ENCODE measurements at places on chromosomes 1 and 21.

DNA sequence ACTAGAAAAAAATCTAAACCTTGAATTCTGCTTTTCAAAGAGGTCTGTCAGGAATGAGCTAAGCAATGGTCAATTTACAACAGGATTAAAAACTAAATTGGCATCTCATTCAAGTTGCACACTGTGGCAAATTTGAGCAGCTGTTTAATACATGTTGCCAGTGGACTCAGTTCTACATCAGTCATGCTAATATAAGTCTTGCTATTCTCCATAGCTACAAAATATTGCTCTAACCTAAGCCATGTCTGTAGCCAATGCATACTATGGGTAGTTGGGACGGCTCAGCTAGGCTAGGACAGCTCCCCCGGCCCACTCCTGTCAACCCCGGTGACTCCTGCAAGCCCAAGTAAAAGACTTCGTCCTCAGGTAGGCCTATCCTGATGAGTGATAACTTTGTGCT, 10.9 kb upstream of the VAV3 start:
- no peak for DNase-seq

- peak; percentile 12 for DNase-seq
These were observed 131.8 kb upstream of the SGIP1 start for GRCh38 chr1:66402194-66402593.

GRCh38 chr1:113899111-113899510, 5.5 kb downstream of the AP4B1 start:
- no peak for DNase-seq

GRCh38 chr1:75841421-75841820, 44.7 kb downstream of the MSH4 start:
- DNase-seq = no peak

GRCh38 chr1:37177230-37177864, 143.0 kb upstream of the GRIK3 start:
- DNase-seq = peak; percentile 44

DNA sequence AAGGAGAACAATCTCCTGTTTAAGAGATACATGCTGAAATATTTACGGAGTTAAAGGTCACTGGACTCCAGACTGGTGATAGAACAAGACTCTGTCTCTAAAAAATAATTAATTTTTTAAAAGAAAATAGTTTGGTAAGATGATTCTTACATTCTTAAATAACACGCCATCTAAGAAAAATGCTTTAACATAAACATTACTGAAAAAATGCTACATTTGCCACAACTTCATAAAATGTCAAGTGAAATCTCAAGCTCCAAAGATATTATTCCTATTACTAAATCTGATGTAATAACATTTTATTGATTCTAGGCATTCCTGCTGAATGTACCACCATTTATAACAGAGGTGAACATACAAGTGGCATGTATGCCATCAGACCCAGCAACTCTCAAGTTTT, 4.1 kb downstream of the ANGPTL3 start:
- DNase-seq = no peak

GRCh38 chr1:25738499-25738898, 61.5 kb upstream of the SELENON start:
- no peak for DNase-seq

DNA sequence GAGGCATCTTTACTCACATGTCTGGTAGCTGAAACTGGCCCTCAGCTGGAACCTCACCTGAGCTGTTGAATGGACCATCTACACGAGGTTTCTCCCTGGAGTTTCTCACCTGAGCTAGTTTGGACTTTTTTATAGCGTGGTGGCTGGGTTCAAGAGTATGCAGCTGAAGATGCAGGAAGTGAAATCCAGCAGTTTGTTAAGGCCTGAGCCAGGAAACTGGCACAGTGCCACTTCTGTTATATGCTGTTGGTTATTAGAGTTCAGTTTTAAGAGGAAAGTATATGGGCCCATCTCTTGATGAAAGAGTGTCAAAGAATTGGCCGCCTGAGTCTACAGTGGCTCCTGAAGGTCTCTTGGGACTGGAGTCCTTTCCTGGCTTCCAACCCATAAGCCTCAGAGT, 35.6 kb downstream of the STUM start:
- DNase-seq = no peak

DNA sequence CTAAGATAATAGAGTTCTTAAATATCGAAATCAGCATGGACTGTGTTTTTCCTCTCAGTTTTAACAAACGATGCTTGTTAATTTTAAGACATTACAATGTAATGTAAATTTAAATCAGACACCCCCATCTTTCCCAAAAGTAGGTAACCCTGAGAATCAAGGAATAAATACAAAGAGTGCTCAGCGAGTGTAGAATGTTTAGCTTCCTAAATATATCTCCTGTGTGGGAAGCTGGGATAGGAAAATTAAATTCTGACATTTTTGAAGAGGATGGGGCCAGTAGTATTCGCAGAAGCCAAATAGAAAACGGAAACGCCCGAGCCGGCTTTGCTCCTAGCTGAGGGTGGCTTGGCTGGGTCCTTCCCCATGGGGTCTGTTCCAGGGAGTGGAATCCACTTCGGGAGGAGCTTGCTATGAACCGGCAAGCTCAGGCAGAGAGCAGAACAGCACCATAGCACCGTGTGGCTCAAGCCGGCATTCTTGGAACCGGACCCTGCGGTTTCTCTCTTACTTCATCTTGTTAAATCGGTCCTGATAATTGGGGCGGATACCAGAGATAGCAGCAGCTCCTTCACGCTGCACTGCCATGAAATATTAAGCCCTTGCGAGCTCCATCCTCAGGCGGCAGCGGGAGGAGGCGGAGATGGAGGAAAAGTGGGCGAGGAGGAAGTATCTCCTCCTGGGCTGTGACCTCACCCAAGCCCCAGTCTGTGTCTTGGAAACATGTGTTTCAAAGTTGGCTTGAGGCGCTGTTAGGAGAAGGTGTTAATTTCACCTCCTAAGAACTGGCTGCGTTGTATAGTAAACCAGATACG, 24.9 kb downstream of the MAP3K7CL start:
- DNase-seq = peak; percentile 16

GRCh38 chr1:167763525-167764220, 41.9 kb downstream of the MPZL1 start:
- no peak for DNase-seq

DNA sequence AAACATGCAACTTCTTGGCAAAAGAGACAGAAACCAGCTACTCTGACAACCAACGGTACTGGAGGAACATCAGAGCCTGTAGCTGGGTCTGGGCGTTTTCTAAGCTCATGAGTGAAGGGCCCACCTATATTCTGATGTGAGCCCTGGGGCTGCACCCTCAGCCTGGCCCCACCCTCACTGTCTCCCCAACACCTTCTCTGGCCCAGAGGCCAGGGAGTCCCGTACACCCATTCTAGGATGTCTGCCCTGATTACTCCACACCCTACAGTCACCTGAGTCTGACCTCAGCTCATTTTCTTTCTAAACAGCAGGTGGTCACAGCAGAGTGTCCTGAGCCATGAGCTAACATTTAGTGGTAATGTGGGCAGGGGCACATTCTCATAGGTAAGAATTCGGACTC, 439.2 kb downstream of the MATN1 start:
- DNase-seq = no peak

DNA sequence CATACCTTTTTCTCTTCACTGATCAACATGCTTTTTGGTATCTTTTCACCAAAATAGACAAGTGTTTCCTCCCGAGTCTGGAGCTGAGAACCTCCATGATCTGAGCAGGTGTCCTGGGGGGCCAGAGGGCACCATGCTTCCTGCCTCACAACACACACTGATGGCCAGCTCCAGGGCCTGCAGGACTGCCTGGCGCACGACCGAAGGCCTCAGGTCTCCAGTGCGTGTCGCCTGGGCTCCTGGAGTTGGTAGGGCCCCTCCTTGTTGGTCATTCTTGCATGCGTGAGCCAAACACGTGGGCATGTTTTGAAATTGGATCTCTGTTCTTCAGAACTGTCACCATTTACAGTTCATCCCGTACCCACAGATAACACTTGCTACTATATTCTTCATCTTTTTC, 64.4 kb downstream of the SLC37A1 start:
- DNase-seq = no peak

DNA sequence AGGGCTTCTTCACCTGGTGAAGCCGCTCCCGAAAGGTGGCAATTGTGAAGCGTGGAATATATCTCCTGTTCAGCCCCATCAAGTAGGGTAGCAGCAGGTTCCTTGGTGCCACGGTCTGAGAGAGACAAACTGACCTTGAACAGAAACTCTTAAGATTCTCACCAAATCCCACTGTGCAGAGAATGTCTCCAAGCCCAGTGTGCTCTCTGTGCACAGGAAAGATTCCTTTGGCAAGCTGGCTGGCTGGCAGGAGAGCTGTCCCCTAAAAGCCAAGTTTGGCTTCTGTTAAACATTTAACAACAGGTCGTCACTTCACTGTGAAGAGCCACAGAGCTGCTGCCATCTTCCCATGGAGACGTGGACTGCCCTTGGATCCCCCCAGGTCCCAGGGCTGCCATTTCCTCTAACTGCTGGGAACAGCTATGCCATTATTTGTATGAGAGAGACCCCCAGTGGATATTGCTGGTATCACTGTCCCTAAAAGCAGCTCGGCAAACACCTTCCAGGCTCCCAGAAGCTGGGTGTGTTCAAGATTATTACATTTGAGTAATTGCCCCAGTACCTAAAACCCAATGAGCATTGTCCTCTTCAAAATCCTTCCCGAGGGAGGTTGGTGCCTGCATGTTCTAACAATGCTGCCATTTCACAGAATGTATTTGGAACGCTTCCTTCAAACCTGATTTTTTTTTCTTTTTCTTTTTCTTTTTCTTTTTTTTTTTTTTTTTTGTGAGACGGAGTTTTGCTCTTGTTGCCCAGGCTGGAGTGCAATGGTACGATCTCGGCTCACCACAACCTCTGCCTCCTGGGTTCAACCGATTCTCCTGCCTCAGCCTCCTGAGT, 71.8 kb downstream of the CD58 start:
- DNase-seq = peak; percentile 70

- no peak for DNase-seq
These were observed 777.3 kb downstream of the LTN1 start for GRCh38 chr21:28215214-28215954.

GRCh38 chr21:42218836-42219605, at the start of gene ABCG1:
Gene ABCG1 (plus strand): TSS chr21:42219140. CDS start chr21:42219263, 123 bp downstream.
- DNase-seq = peak; percentile 76

DNA sequence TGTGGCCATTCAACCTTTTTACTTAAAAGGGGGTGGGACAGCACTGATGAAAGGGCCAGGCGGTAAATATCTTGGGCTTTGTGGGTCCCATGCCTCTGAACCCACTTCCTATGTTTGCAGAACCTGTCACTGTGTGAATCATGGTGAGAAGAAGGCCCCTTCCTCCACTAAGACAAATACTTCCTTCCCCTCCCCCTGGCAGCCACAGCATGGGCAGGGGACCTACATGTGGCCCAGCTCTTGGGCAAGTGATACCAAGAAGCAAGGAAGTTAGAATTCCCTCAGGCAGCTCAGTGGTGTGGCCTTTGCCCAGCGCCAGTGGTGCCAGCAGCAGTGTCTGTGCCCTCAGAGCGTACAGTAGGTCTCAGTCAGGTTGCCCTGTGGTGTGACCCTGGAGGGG, 168.6 kb downstream of the TRIM33 start:
- no peak for DNase-seq

GRCh38 chr1:48414264-48414663, 57.7 kb downstream of the SPATA6 start:
- no peak for DNase-seq
